ENCODE measurements at places on chromosomes 4 and X. TPM values are rescaled to one million over a fixed set of nuclear protein-coding genes. Genes with fewer than 3 reads are reported as not detected.

GRCh38 chrX:13652287-13652793, 601 bp upstream of the TCEANC start:
- no peaks in the 10 kb centered on the region for H3K27me3 ChIP-seq
- H3K4me1 ChIP-seq, result peaks cover 31% of the 10 kb centered on the region
- peak overlapping the region; percentile 83 for H3K4me3 ChIP-seq
- no peak for DNase-seq

- no peaks in the 10 kb centered on the region for H3K27me3 ChIP-seq
- H3K36me3 ChIP-seq, result no peaks in the 10 kb centered on the region
- no peak overlapping the region for H3K27ac ChIP-seq
Observed at GRCh38 chrX:133868682-133869081, 116.7 kb downstream of the GPC3 start.

GRCh38 chr4:8392591-8393190, 47.8 kb downstream of the ACOX3 start:
- no peaks in the 10 kb centered on the region for H3K27me3 ChIP-seq
- peaks cover 1% of the 10 kb centered on the region for H3K36me3 ChIP-seq
- no peak overlapping the region for H3K4me3 ChIP-seq
- DNase-seq, result no peak
- peaks cover 44% of the 10 kb centered on the region for H3K4me1 ChIP-seq
- H3K27ac ChIP-seq, result no peak overlapping the region

GRCh38 chr4:24781999-24782745, 13.2 kb upstream of the SOD3 start:
- no peaks in the 10 kb centered on the region for H3K4me1 ChIP-seq
- DNase-seq, result no peak
- H3K27ac ChIP-seq, result no peak overlapping the region

- no peak within 1 kb of the TSS for H3K4me3 ChIP-seq
- peaks cover 4% of the 10 kb centered on the region for H3K27me3 ChIP-seq
- peaks cover 12% of the 10 kb centered on the region for H3K4me1 ChIP-seq
- H3K27ac ChIP-seq, result no peak within 1 kb of the TSS
- DNase-seq, result peak; percentile 76
Observed at GRCh38 chrX:86047174-86047935, at the start of gene CHM. Gene CHM (minus strand): TSS chrX:86047558. CDS start chrX:86047532, 26 bp downstream.

GRCh38 chr4:47907089-47907646, 7.2 kb downstream of the NFXL1 start:
- peaks cover 44% of the 10 kb centered on the region for H3K36me3 ChIP-seq
- H3K27me3 ChIP-seq, result no peaks in the 10 kb centered on the region
- no peak overlapping the region for H3K27ac ChIP-seq

DNA sequence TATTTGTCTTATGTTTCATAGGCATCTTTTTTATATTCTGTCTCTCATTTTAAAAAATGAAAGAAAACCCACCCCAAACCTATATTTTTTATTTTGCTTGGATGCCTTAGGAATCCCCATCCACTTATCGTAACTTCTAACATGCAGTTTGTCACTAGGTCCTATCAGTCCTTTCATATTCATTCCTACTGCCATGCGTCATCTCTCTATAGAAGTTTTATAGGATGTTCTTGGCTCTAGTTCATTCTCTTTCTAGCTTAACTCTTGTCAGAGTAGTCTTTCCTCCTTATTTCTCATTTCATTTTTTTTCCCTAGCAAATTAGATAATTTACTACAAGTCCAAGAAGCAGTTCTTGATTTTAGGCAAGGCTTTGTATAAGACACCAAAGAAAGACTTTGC, 92.7 kb downstream of the LARP1B start:
- no peak for DNase-seq
- no peaks in the 10 kb centered on the region for H3K27me3 ChIP-seq
- H3K4me1 ChIP-seq, result no peaks in the 10 kb centered on the region

Gene ADRA2C
- not detected for total RNA-seq

Gene TRO
- total RNA-seq, result 3.2 TPM

Gene UGT2A1
- not detected for total RNA-seq

Gene PTTG2
- total RNA-seq, result 0.56 TPM

All from activated CD8-positive, alpha-beta memory T cell treated with anti-CD3 and anti-CD28 coated beads, Interleukin-2, amount 10 ng/mL, durations not matched to agents 7 days and 5 days (primary cell).